Daoy (cell line): ENCODE measurements at places on chromosomes 5 and 9. TPM values are rescaled to one million over a fixed set of nuclear protein-coding genes. Genes with fewer than 3 reads are reported as not detected.

GRCh38 chr5:59724482-59725391 lies 168.8 kb downstream of the PDE4D start:
- peak; percentile 60 for DNase-seq

GRCh38 chr5:67063791-67064190 lies 132.8 kb downstream of the CD180 start:
- no peak for DNase-seq

DNA sequence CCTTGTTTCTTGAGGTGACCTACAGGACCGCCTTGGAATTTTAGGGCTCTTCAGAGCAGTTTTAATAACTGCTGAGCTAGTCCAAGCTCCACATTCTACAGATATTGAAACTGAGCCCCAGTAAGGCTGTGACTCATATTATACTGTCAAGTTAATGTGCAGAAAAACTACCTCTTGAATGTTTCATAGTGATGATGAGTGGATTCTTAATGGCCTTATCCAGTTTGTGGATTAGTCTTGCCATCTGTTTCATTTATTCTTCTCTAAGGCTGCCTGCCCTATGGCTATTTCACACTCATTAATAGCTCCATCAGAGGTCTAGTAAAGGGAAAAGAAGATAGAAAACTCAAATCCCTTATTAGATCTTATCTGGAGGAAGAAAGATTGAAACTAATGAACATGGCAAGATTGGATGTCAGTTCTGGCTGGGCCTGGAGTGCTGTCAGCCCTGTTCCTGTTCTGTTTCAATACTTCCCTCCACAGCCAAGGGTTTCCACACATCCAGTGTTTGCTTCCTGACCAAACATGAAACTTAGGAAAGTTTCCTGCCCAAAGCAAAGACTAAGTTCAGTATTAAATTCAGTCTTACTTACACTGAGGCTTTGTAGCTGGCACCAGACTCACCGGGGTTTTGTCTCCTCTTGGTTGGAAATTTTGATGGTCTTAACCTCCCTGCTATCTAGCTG lies 215.6 kb upstream of the DMAC1 start:
- no peak for DNase-seq

DNA sequence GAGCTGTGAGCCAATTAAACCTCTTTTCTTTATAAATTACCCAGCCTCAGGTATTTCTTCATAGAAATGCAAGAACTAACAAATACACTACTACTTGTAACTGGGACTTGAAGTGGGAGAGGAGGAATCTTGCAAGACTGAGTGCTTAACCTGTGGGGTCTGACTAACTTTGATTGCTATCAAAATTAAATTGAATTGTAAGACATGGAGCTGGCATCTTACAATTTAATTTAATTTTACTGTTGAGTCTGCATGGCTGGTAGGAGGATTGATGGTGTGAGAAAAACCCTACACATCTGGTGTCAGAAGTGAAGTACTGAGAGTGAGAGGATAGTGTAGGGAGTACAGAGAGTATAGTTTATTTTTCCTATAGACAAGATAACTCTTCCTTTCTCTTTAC lies 1259.9 kb downstream of the CDH12 start:
- DNase-seq, result no peak

- DNase-seq, result no peak
These were observed 72.4 kb downstream of the FYB1 start for GRCh38 chr5:39146831-39147540.

GRCh38 chr5:116605310-116606070 lies 30.9 kb upstream of the SEMA6A start:
- DNase-seq, result no peak

DNA sequence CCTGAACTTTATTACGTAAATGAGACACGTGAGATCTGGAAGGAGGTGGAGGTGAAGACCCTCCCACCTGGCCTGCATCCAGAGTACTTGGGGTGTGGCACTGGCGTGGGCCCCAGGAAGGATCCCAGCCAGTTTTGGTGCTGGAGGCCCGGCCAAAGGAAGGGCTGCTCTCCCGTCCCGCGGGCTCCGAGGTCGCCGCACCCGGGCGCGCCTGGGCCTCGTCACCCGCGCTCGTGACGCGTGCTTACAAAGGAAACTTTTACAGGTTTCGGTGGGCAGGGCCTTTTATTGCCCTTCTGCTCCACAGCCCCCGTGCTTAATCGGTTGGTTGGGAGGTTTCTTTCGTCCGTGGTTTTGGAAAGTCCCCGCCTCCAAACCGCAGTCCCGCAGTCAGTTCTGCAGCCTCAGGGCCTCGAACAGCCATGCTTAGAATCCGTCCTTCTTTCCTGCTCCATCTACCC lies 29.2 kb downstream of the CDKN2A start:
- DNase-seq, result no peak

The WHRN gene
- 1.3 and 1.6 TPM in 2 replicates for total RNA-seq

DNA sequence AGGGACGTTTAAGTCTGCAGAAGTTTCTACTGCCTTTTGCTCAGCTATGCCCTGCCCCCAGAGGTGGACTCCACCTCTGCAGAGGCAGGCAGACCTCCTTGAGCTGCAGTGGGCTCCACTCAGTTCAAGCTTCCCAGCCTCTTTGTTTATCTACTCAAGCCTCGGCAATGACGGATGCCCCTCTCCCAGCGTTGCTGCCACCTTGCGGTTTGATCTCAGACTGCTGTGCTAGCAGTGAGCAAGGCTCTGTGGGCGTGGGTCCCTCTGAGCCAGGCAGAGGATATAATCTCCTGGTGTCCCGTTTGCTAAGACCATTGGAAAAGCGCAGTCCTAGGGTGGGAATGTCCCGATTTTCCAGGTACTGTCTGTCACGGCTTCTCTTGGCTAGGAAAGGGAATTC lies 2188.5 kb upstream of the WWC1 start:
- DNase-seq, result peak; percentile 18

DNA sequence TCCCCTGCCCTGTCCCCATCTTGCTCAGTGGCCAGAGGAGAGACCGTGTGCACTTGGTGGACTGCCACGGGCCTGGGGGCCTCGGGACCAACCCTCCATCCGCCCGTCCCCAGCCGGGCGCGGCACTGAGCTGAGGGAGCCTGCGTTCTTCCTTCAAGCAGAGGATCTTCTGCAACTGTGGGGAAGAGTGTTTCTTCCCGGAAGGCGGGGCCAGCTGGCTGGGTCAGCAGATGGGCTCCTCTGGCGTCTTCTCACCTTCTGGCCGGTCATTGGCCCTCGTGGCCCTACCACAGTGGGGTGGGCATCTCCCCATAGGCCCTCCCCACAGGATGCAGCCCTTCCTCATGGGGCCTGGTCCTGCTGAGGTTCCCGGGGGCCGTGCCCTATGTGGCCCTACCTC lies 17.4 kb downstream of the RXRA start:
- no peak for DNase-seq

DNA sequence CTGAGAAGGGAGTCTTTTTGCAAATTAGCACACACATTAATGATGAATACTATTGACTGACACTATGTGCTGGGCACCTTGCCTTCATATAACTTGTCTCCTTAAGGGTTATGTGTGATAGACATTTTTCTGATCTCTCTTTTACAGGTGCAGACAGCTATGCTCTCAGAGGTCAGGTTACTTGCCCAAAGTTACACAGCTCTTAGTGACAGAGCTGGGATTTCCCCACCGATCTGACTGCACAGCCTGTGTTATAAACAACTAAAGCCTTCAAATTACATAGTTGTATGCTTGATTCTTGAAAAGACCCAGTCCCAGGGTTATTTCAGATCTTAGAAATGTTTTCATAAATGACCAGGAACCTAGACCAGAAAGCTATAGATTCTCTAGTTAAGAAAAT lies 462.7 kb downstream of the EBF1 start:
- no peak for DNase-seq

The C9 gene
- total RNA-seq, result not detected in 2 replicates

DNA sequence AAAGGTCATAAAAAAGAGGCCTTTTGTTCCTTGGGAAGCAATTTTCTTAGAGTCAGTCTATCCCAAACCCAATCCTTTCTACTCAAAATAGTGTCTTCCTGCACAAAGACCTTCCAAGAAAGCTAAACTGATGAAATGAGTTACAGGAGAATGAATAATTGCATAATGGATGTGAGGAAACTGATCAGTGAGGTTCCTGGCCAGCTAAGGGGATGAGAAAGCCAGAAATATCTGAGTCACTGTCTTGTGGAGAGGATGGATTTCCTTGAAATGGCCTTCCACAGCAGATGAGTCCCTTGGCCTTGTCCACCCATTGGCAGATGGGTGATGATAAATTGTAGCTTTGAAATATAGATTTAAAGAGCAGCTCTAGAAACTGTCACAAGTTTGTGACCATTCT lies 756.1 kb downstream of the DNAH5 start:
- no peak for DNase-seq

The EFNA5 gene
- total RNA-seq, result 4.1 and 5.8 TPM in 2 replicates

DNA sequence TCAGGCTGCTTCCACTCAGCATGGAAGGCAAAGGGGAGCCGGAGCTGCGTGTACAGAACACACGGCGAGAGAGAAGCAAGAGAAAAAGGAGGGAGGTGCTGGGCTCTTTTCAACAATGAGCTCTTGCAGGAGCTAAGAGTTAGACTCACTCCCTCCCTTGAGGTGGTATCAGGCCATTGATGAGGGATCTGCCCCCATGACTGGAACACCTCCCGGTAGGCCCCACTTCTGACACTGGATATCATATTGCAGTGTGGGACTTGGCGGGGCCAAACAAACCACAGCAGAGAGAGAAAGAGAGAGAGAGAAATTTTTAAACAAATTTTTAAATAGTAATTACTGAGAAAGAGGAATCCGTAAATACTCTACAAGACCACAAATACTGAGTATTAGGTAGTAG lies 182.2 kb downstream of the TRIO start:
- DNase-seq, result no peak

DNA sequence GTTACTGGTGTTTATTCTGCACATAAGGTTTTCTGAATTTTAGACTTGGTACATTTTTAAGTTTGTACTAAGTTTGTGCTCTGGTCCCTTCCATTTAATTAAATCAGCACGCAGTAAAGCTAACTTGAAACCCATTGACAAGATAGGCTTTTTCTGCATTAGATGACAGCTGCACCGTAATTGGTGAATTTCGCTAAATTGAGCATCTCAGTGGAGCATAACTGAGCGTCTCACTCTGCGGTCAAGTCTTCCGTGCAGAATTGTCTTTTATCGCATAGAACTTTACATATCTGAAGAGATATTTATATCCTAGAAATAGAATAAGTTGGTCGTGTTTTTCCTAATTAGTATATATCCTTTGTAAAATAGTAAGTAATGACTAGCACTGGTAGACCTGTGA lies 4.1 kb downstream of the SUB1 start:
- DNase-seq, result no peak

The TRIP13 gene
- 83.4 and 88.9 TPM in 2 replicates for total RNA-seq

GRCh38 chr9:132823370-132824145 lies 54.5 kb downstream of the AK8 start:
- no peak for DNase-seq

DNA sequence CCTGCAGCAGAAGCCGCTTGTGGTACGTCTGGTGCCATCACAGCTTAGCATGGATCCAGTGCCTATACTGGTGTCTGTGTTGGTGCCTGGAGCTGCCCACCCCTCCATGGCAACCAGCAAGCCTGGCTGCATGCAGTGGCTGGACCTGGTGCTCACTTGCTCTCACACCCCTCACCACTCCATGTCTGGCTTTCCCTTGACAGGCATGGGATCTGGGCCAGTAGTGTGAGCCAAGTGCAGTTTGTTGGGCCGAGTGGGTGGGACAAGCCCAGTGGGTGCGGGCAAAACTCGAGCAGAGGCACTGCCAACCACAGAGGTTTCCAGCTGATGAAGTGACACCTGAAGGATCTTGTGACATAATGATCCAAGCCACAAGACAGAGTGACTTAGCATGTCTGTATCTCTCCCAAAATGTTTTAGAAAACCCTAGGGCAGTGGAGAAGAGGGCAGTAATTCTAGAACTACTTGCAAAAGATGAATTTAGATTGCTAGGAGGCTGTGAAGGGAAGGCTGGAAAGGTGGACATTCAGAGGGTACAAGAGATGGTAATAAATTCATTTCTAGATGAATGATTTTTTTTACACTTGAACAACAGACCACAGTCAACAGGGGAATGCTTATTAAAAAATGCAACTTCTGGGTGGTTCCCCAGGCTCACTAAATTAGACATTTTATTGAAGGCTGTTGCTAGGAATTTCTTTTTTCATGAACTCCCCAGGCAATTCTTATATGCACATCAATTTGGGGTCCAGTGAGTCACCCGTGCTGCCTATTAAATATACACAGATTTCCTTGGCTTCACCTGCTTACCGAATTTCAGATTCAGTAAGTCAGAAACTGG lies 660.3 kb downstream of the TLR4 start:
- DNase-seq, result no peak

- DNase-seq, result no peak
These were observed 32.0 kb downstream of the SEMA5A start for GRCh38 chr5:9513827-9514226.

The CEL gene
- 0.18 and 0.29 TPM in 2 replicates for total RNA-seq

DNA sequence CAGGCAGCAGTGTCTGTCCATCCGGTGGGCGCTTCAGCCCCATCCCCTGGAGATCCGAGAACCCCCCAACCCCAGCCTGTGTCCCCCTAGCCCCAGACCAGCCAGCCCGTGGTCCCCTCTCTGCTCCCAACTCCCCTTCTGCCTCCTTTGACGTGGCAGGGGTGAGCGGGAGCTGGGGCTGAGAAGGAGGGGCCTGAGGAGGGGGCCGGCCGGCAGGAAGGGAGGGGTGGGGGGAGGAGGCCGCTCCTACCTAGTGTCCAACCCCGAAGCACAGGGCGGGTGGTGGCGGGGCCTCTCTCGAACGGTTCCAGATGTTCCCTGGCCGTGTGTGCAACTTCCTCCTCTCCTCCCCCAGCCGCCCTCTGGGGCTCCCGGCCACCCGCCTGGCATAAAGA lies 31.0 kb downstream of the GOLGA2 start:
- peak; percentile 85 for DNase-seq

The NTRK2 gene
- 0.29 and 0.54 TPM in 2 replicates for total RNA-seq

DNA sequence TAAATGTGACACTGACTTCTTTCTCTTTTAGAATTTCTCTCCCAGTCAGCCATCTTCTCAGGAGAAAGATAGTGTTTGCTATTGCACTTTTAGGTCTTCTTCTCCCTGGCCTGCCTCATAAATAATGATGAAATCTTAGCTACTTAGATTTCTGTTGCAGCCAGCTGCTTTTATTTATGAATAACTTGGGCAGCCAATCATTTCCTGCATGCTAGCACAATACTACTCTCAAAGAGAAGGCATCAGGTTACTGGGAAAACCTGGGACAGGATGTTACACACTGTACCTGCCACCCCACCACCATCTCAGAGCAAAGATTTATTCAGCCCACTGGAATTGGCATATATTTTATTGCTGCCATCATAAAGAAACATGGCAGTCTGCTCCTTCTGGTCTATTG lies 266.6 kb downstream of the PRELID2 start:
- peak; percentile 28 for DNase-seq

- peak; percentile 50 for DNase-seq
These were observed 277.7 kb downstream of the NR2F1-AS1 start for GRCh38 chr5:93303291-93303691.

DNA sequence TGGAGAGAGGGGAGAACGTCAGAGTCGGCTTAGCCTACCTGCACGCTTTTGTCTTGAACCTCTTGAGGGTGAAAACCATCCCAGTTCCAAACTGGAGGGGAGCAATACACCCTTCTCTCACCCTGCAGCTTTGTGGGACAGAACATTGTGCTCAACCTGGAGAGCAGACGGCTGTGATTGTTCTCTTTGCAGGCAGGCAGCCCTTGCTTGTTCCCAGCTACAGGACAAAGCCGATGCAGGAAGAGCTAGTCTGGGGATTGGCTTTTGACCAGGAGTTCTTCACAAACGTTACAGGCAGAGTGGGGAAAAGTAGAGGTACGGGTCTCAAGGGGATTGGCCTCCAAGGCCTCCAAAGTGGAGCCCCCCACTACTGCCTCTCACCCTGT lies 33.9 kb upstream of the ARHGAP26 start:
- no peak for DNase-seq

The CFAP157 gene
- not detected in 2 replicates for total RNA-seq

- no peak for DNase-seq
These were observed 1.2 kb downstream of the NSD1 start for GRCh38 chr5:177134697-177135225.

The EQTN gene
- total RNA-seq, result not detected in 2 replicates

- DNase-seq, result peak; percentile 13
These were observed 146.1 kb downstream of the TMEM167A start for GRCh38 chr5:82931110-82931509.
